ENCODE measurements at places on chromosomes 12 and 14. TPM values are rescaled to one million over a fixed set of nuclear protein-coding genes. Genes with fewer than 3 reads are reported as not detected.

- no peak for DNase-seq
These were observed 392.9 kb upstream of the FOXG1 start for GRCh38 chr14:28373721-28374120.

The RILPL1 gene
- 26.2 TPM for polyA plus RNA-seq

- DNase-seq, result no peak
These were observed 73.1 kb upstream of the ACTN1 start for GRCh38 chr14:69052181-69052601.

GRCh38 chr12:131385313-131386166, 325.4 kb upstream of the SFSWAP start:
- DNase-seq, result no peak

The GLI1 gene
- polyA plus RNA-seq, result 11.5 TPM
